Neural progenitor cell (in vitro differentiated cells): ENCODE measurements at places on chromosomes 1 and 21.

DNA sequence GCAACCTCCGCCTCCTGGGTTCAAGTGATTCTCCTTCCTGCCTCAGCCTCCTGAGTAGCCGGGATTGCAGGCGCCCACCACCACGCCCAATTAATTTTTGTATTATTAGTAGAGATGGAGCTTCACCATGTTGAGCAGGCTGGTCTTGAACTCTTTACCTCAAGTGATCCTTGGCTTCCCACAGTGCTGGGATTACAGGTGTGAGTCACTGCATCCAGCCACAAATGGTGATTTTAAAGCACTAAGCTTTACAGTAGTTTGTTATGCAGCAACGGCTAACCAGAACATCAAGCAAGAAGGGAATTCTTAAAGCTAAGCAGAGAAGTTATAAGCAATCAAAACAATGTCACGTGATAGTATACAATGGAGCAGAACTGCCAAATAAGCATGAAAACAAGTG lies 65.7 kb downstream of the NVL start:
- no peak for DNase-seq

- no peak for DNase-seq
These were observed 28.2 kb upstream of the CNTN2 start for GRCh38 chr1:205014783-205015182.

- DNase-seq: no peak
These were observed 58.4 kb downstream of the NTMT2 start for GRCh38 chr1:170204121-170204520.

DNA sequence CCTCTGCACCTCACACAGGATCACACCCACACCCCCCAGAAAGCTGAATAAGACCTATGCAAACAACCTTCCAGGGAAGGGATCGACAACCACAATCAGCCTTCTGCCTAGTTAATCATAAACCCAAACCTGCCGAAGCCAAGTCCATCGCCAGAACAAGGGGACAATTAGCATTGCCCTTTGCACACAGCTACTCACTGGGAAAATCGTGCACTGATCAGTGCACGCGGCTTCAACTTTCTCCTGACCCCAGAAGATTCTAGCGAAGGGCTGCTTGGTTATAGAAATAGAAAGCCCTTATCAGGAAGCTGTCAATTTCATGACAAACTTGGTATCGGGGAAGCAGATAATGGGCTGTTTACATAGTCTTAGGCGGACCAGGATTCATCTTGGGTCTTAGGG lies 29.5 kb downstream of the RUNX1 start:
- no peak for DNase-seq

- no peak for DNase-seq
These were observed 235.4 kb upstream of the KAZN start for GRCh38 chr1:14363036-14363590.

GRCh38 chr1:180135535-180135934 lies 19.1 kb upstream of the QSOX1 start:
- no peak for DNase-seq

GRCh38 chr1:57986432-57986831 lies 560.1 kb downstream of the OMA1 start:
- no peak for DNase-seq

DNA sequence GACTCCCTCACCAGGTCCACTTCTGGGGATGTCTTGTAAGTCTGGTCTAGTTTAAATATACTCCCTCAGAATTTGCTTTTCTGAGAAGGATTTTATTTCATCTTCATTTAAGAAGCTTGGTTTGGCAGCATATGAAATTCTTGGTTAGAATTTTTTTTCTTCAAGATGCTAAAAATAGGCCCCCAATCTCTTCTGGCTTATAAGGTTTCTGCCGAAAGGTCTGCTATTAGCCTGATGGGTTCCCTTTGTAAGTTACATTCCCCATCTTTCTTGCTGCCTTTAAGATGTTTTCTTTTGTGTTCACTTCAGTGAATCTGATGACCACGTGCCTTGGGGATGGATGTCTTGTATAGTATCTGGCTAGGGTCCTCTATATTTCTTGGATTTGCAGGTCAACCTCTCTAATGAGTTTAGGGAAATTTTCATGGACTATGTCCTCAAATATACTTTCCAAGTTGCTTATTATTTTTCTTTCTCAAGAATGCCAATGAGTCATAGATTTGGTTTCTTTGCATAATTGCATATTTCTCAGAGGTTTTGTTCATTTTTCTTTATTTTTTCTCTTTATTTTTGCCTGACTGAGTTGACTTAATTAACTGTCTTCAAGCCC lies 19.4 kb downstream of the TCP10L start:
- no peak for DNase-seq

- DNase-seq: no peak
These were observed 659.7 kb upstream of the NEGR1 start for GRCh38 chr1:72942008-72942407.

- DNase-seq: no peak
These were observed 564 bp downstream of the CTPS1 start for GRCh38 chr1:40980068-40980452.
